ENCODE measurements at places on chromosomes 5 and 9. TPM values are rescaled to one million over a fixed set of nuclear protein-coding genes. Genes with fewer than 3 reads are reported as not detected.
A peak's percentile ranks its signal among the peaks of the same experiment; 100 is the strongest.

Gene TCF7
- total RNA-seq = 1.6 TPM

Gene AJM1
- 6.1 TPM for total RNA-seq

Gene INSL4
- total RNA-seq = not detected

Gene C1QTNF3
- 5.6 TPM for total RNA-seq

Gene HSD17B3
- 2.2 TPM for total RNA-seq

Gene ARSK
- 2.5 TPM for total RNA-seq

DNA sequence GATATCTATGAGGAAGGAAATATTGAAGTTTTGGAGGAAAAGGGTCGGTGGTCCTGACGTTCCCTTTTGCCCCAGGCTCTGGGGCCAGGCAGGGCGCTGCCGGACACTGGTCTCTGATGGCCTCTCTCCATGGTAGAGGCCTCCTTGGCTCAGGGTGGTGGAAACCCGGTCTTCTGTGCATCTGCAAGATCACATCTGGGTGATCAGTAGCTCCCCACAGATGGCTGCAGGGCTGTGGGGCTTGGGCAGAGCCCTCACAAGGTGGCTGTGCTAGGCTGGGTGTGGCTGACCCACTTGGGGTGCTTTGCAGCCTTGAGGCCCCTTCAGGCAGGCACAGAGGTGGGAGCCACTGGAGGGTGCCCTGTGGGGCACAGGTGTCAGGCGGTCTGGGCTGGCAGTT, 53.9 kb upstream of the RNU6ATAC start:
- H3K27me3 ChIP-seq = no peaks in the 10 kb centered on the region
- no peaks in the 10 kb centered on the region for H3K4me1 ChIP-seq
- DNase-seq = peak; percentile 29
- H3K36me3 ChIP-seq = no peaks in the 10 kb centered on the region
- no peak overlapping the region for H3K4me3 ChIP-seq

- no peaks in the 10 kb centered on the region for H3K4me1 ChIP-seq
- H3K27me3 ChIP-seq = no peaks in the 10 kb centered on the region
- no peaks in the 10 kb centered on the region for H3K36me3 ChIP-seq
- DNase-seq = no peak
These were observed 48.1 kb downstream of the ITGA2 start for GRCh38 chr5:53037141-53037859.

DNA sequence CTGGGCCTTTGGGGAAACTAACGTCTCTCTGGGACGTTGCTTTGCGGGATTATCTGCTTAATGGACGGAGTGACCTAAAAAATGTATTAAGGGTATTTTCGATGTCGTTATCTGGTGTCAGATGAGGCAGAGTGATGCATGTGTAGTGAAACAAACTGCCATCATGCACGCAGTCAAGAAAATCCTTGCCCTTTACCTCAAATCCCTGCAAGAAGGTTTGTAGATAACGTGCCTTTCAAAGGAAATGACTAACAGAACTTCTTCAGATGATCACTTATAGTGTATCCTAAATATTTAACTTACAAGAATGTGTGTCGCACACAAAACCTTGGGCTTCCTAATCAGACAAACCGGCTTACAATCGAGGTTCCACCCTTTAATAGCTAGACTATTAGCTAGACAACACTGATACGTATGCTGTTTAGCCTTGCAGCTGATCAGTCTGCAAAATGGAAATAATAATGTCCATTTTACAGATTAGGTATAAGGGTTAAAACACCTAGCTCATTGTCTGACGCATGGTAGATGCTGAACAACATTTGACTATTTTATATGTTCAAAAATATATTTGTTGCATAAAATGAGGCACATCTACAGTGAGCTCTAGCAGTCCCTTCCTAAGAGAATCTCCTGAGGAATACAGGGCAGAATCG, 541 bp upstream of the TBCA start:
- peaks cover 4% of the 10 kb centered on the region for H3K4me1 ChIP-seq
- DNase-seq = no peak
- H3K27ac ChIP-seq = no peak overlapping the region
- H3K27me3 ChIP-seq = no peaks in the 10 kb centered on the region
- peak overlapping the region; percentile 23 for H3K4me3 ChIP-seq

DNA sequence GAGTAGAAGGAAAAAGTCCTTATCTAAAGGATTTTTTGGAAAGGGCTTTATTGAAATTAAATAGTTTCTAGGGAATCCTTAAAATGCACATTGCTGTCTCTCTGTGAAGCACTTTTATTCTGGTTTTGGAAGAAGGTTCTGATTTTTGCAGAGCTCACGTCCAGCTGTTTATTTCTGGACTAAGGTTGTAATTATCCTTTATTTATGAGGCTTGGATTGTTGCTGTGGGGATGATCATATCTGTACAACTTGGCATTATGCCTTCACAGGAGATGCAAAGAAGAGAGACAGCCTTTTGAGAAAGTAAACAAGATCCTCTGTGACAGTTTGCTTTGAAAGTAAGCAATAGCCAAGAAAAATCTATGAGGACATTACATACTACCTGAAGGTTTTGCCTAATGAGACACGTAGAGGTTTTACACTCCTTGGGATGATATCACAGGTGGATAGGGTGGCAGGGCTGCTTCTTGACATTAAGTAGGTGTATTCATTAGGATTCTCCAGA, 14.6 kb downstream of the SMARCA2 start:
- no peak overlapping the region for H3K27ac ChIP-seq
- peaks cover 10% of the 10 kb centered on the region for H3K36me3 ChIP-seq
- H3K4me3 ChIP-seq = no peak overlapping the region
- peaks cover 6% of the 10 kb centered on the region for H3K4me1 ChIP-seq

- no peak for DNase-seq
- H3K4me1 ChIP-seq = no peaks in the 10 kb centered on the region
- H3K36me3 ChIP-seq = no peaks in the 10 kb centered on the region
- H3K27me3 ChIP-seq = no peaks in the 10 kb centered on the region
- no peak overlapping the region for H3K4me3 ChIP-seq
These were observed 132.0 kb downstream of the FAM174A start for GRCh38 chr5:100667161-100667630.

DNA sequence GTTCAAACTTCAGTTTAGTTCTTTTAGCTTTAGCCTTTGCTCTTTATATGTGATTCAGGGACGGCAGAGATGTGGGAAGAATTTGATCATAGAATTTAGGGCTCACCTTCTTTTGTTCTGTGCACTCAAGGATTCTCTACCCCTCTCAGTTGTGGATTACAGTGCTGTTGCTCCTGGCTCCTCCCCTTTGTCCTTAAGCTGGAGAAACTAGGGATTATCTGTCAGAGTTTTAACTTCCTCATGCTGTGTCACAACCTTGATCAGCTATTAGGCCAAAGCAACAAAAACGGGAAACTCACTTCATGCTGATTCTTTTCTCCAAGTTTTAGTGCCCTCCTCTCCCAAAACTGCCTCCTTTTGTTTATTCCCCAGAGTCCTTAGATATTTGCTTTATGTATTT, 13.0 kb upstream of the PCDHAC2 start:
- no peak overlapping the region for H3K4me3 ChIP-seq
- no peak overlapping the region for H3K27ac ChIP-seq
- no peaks in the 10 kb centered on the region for H3K4me1 ChIP-seq
- no peaks in the 10 kb centered on the region for H3K27me3 ChIP-seq

DNA sequence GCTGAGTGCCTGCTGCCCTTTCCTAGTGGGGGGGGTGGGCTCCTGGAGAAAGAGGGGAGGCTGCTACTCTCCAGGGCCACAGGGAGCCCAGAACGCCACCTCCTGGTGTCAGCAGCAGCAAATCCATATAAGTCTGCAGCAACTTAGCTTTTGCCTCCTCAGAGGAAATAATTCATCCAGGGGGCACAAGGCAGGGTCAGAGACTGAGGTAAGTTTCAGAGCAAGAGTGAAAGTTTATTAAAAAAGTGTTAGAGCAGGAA, 4.0 kb upstream of the CLPTM1L start:
- no peaks in the 10 kb centered on the region for H3K4me1 ChIP-seq
- no peaks in the 10 kb centered on the region for H3K27me3 ChIP-seq
- H3K36me3 ChIP-seq = no peaks in the 10 kb centered on the region
- no peak overlapping the region for H3K27ac ChIP-seq

GRCh38 chr5:65261499-65261898, 220.2 kb downstream of the ADAMTS6 start:
- no peaks in the 10 kb centered on the region for H3K27me3 ChIP-seq
- no peak overlapping the region for H3K27ac ChIP-seq
- no peaks in the 10 kb centered on the region for H3K36me3 ChIP-seq

DNA sequence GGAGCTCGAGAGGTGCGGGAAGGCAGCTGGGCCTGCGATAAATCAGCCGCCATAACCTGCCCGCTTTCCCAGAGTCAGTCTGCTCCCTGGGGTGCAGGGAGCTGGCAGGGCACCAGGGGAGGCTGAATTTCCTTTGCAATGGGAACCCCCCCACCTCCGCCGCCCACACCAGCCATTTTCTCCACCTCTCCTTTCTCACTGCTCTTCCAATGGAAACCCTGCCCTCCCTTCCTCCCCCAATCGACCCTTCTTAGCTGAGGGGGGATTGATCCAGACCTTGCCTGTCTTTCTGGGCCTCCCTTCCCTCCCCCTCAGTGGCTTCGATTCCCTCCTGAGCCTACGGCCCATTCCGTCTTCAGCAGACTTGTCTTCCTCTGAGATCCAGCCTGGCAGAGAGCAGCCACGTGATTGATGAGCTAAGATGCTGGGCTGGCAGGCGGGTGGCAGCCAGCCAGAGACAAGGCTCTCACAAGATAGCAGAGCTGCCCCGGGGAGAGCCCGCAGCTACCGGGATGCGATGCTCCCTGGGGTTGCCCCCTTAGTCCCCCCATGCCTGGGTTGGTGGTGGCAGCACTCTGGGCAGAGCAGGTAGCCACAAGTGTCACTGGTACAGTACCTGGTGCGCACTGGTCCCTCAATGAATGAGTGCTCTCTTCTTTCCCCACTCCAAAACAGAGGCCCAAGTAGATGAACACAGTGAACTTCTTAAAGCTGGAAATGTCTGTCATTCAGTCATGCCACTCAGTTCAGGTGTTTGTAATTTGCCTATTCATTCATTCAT, 53.7 kb upstream of the FABP6 start:
- no peak overlapping the region for H3K4me3 ChIP-seq
- no peaks in the 10 kb centered on the region for H3K36me3 ChIP-seq
- DNase-seq = peak; percentile 69

GRCh38 chr9:86978413-86978812, 31.1 kb upstream of the GAS1 start:
- H3K36me3 ChIP-seq = no peaks in the 10 kb centered on the region
- no peak overlapping the region for H3K27ac ChIP-seq
- no peaks in the 10 kb centered on the region for H3K27me3 ChIP-seq
- H3K4me3 ChIP-seq = no peak overlapping the region

DNA sequence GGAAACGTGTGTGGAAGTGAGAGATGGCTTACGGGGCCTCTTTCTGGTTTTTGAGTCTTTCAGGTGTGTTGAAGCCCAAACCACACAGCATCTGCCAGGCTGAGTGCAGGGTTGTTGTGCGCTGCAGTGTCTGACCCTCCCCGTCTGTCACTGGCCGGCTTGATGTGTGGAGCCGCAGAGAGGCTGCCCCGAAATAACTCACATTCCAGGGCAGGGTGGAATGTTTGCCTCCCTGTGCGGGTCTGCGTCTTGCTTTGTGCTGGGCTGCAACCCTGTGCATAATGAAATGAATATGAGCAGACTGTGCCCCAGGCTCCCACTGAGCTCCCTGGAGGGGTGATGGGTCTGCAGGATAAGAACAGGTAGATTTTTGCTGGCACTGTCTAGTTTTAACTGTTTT, 9.9 kb upstream of the PLEKHG4B start:
- no peaks in the 10 kb centered on the region for H3K36me3 ChIP-seq
- no peak overlapping the region for H3K27ac ChIP-seq
- H3K27me3 ChIP-seq = no peaks in the 10 kb centered on the region

DNA sequence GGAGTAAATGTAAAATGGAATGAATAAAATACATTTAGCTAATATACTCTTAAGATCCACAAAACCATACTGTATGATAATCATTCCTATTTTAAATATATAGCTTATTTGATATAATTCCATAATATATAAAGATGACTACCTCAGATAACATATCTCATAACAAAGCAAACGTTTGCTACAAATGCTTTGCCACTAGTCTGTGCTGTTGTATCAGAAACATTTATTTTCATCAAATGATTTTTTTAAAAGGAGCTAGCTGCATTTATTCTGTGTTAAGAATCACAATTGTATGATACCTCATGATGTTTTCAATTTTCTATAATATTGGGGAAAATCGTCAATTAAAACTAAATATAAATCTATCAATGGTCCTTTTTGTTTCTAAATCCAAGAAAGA, 567.2 kb downstream of the PTPRD start:
- no peaks in the 10 kb centered on the region for H3K27me3 ChIP-seq
- H3K4me3 ChIP-seq = no peak overlapping the region
- no peak for DNase-seq
- no peaks in the 10 kb centered on the region for H3K4me1 ChIP-seq
- H3K36me3 ChIP-seq = no peaks in the 10 kb centered on the region

- H3K36me3 ChIP-seq = no peaks in the 10 kb centered on the region
- no peak overlapping the region for H3K27ac ChIP-seq
- no peak for DNase-seq
- no peaks in the 10 kb centered on the region for H3K27me3 ChIP-seq
- H3K4me1 ChIP-seq = no peaks in the 10 kb centered on the region
These were observed 49.8 kb downstream of the SYK start for GRCh38 chr9:90851444-90851843.

DNA sequence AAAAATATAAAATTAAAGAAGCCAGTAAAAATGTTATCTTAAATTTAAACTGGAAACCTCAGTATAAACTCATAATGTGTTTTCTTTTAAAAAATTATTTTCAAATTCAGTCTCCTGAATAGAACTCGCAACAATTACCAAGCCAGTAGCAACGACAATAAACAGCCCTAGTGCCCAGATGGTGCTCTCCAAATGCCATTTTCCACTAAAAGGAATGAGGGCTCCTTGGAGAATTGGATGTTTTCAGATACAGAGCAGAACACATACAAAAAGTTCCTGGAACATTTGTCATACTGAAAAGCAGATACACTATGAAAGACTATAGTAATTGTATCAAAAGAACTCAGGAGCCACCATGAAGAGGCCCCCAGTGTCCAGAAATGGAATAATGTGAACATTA, 97.4 kb downstream of the TMC1 start:
- peaks cover 1% of the 10 kb centered on the region for H3K4me1 ChIP-seq
- H3K36me3 ChIP-seq = no peaks in the 10 kb centered on the region
- H3K4me3 ChIP-seq = no peak overlapping the region
- DNase-seq = no peak

- H3K36me3 ChIP-seq = no peaks in the 10 kb centered on the region
- peak; percentile 46 for DNase-seq
- peak overlapping the region; percentile 50 for H3K4me3 ChIP-seq
- H3K4me1 ChIP-seq = no peaks in the 10 kb centered on the region
- H3K27me3 ChIP-seq = no peaks in the 10 kb centered on the region
These were observed 798 bp downstream of the PITX1 start for GRCh38 chr5:135032999-135033861.

- H3K36me3 ChIP-seq = no peaks in the 10 kb centered on the region
- H3K4me1 ChIP-seq = peaks cover 3% of the 10 kb centered on the region
- peak overlapping the region; percentile 33 for H3K27ac ChIP-seq
These were observed 45.2 kb downstream of the RNF180 start for GRCh38 chr5:64210866-64211265.

- no peak overlapping the region for H3K4me3 ChIP-seq
- H3K36me3 ChIP-seq = no peaks in the 10 kb centered on the region
- DNase-seq = no peak
- H3K4me1 ChIP-seq = no peaks in the 10 kb centered on the region
- no peaks in the 10 kb centered on the region for H3K27me3 ChIP-seq
These were observed 42.0 kb upstream of the KCNN2 start for GRCh38 chr5:114319821-114320220.

- H3K4me1 ChIP-seq = no peaks in the 10 kb centered on the region
- no peak for DNase-seq
- no peak overlapping the region for H3K4me3 ChIP-seq
- no peak overlapping the region for H3K27ac ChIP-seq
These were observed 17.3 kb upstream of the ZBTB34 start for GRCh38 chr9:126842977-126843799.

GRCh38 chr9:79885093-79885857, 313.5 kb downstream of the TLE4 start:
- DNase-seq = no peak
- H3K4me3 ChIP-seq = no peak overlapping the region
- H3K36me3 ChIP-seq = no peaks in the 10 kb centered on the region
- H3K4me1 ChIP-seq = no peaks in the 10 kb centered on the region
- H3K27ac ChIP-seq = no peak overlapping the region

Data from aorta (tissue), 5 donors.